ENCODE measurements at places on chromosomes 6 and 20.

DNA sequence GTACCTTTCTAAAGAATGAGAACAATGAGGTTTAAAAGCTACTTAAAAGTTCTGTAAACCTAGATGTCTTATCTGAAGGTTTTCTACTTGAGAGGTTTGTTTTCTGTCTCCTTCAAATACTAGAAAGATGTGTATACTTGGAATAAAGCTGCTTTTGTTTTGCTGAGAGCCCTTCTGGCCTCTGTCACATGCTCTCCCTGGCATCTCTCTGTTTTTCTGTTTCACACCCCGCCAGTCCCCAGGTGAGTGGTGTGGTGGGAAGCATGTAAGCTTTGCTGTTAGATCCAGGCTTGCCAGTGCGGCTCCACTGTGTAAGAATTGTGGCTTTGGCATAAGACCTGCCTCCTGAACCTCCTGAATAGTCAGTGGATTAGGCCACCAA lies 56.8 kb downstream of the SNX9 start:
- DNase-seq, result no peak

- DNase-seq, result no peak
Measured at GRCh38 chr20:21228511-21228910, 74.6 kb upstream of the XRN2 start.

- no peak for DNase-seq
Measured at GRCh38 chr20:5212907-5213487, 86.2 kb downstream of the CDS2 start.

- no peak for DNase-seq
Measured at GRCh38 chr6:44470746-44471145, 83.2 kb downstream of the CDC5L start.

DNA sequence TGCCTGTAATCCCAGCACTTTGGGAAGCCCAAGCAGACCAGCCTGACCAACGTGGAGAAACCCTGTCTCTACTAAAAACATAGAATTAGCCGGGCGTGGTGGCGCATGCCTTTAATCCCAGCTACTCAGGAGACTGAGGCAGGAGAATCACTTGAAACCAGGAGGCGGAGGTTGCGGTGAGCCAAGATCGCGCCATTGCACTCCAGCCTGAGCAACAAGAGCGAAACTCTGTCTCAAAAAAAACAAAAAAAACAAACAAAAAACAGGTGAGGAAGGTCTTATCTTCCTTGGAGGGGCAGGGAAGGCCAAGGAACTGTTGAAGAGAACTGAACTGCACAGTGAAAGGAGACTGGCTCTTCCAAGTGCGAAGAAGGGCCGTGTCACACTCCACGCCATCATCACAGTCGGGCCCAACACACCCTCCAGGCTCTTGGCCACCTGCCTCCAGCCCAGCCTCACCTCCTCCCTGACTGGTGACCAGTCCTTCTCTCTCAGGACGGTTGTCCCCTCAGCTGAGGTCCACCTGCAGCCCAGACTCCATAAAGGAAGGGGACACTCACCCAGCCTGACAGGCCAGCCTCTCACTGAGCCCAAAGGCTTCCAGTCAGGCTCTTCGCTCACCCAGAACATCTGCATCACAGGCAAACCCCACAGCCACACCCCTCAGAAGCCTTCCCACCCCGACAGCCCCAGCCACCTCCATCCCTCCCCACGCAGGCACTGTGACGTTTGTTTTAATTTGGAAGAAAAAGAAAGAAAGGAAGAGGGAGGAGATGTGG lies 4.1 kb downstream of the ZC3H12D start:
- no peak for DNase-seq

Measured in cortex of kidney (tissue), 1 donor.